GM06990 (cell line): ENCODE measurements at places on chromosomes 7 and 10.

GRCh38 chr10:71406878-71407277 is 10.2 kb downstream of the CDH23 start:
- DNase-seq = no peak

- no peak for DNase-seq
Observed at GRCh38 chr7:48512892-48513291, 341.6 kb downstream of the ABCA13 start.

GRCh38 chr10:95209509-95210127 is 15.6 kb downstream of the ACSM6 start:
- no peak for DNase-seq

- DNase-seq = no peak
Observed at GRCh38 chr10:44154956-44155355, 229.9 kb downstream of the CXCL12 start.

DNA sequence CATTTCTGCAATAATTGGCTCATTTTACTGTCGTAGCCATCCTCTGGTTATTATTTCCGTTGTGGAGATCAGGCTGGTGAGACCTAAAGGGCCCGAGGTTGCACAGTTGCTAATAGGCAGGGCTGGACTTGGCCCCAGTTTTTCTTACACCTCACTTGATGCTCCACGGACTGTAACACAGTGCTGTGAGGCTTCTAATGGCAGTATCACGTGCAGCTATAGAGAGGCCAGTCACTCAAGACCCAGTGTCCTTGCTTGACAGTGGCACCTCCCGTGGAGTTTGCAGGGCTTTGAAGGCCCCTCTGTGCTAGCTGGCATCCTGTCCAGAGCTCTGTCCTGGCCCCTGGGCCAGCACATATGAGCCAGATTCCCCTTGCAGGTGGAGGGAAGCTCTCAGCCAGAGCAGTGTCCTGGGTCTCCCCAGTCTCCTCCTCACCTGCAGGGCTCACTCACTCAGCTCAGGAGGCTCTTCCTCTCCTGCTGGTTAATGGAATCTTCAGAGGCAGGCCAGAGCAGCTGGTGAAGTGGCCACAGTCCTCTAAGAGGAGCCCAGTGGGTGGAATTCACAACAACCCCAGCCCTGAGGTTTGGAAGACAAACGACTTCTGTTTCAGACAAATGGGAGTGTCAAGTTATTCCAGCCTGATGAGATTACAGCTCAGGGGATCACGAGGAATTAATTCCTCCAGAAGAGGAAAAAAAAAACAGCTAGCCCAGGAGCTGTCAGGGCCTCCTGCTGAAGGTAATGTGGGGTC is 114.2 kb upstream of the FAM180A start:
- DNase-seq = no peak

DNA sequence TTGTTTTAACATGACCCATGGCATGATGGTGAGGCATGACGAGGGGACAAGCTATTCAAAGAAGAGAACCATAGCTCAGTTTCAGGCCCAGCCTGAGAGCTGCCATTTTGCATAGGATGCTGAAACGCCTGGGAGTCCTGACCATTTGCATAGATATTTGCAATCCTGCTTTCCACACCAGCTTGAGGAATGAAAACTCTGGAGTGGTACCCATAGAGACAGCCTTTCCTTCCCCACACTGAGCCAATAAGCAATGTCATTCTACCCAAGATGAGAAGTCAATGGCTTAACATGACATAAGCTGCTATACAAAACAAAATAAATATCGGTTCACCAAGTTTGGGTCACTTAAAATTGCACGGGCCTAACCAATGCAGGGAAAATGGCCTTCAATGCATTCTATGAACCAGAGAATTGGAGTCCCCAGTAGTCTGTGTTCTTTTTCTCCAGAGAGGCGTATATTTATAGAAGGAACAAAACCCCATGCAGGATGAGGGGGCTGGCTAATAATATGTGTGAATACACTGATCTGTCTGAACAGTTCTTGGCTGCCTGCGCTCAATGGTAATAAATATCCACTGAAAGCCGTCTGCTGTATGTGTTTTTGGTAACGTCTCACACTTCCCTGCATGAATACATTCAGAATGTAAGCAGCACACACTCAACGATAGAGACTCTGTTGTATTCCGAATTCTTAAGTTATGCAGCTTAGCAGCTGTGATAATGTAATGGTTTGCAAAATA is 329.3 kb downstream of the FRMD4A start:
- no peak for DNase-seq

- DNase-seq = no peak
Observed at GRCh38 chr10:31121757-31122577, 90.3 kb upstream of the ZNF438 start.
